ENCODE measurements at places on chromosomes 5 and 9.
A peak's percentile ranks its signal among the peaks of the same experiment; 100 is the strongest.

- no peak for DNase-seq
These were observed 201.3 kb downstream of the FANCC start for GRCh38 chr9:95116002-95116807.

DNA sequence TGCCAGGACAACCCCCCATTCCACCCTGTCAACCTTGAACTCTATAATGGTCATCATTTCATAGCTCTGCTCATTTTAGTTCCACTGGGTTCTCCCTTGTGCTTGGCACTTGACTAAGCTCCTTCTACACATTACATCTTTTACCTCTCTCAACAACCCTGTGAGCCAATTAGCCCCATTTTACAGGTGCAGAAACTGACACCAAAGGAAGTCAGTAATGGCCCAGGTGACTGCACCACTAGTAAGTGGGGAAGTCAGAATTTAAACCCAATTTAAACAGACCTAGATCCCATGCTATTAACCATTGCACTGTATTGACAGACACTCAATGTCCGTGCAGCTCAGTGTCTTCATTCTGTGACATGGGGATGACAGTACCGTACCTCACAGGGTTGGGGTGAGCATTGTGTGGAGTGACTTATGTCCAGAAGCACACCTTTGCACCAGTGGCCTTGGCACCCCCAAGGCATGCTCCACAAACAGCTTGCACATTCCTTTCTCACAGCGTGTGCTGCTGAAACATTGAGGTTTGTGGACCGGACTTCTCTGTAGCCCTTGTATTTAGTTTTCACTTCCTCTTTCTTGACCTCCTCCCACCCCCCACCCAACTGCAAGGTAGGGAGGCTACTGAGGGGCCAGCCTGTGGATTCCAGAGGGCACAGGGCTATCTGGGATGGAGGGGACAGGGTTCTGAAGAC lies 23.1 kb downstream of the IRF1 start:
- no peak for DNase-seq

GRCh38 chr5:124922255-124922975 lies 176.0 kb upstream of the ZNF608 start:
- no peak for DNase-seq

- DNase-seq: no peak
These were observed 7.0 kb downstream of the DMGDH start for GRCh38 chr5:79062436-79062835.

DNA sequence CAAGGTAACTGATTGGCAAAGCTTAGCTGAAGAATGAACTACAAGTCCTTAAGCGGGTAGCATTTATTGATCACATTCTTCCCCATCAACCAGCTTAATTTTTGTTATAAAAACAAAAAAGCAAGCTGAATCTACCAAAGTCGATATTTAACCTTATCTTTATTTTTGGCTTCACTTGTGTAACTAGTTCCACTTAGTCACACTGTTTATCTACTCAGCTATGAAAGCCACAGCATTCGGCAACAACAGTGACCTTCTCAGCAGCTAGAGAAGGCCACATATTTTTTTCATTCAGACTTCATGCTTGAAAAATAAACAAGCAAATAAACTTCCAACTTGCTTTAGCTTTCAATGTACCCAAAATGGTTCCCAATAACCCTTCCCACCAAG lies 69.4 kb downstream of the KLHL3 start:
- peak; percentile 12 for DNase-seq

GRCh38 chr5:141877356-141878185 lies 639 bp downstream of the PCDH1 start:
- DNase-seq: no peak

Measured in suppressor macrophage treated with lipopolysaccharide for 4 hours (primary cell).